ENCODE measurements at places on chromosomes 12 and 14.

GRCh38 chr12:56212361-56212760, 9.4 kb downstream of the RNF41 start:
- DNase-seq: no peak

- no peak for DNase-seq
Observed at GRCh38 chr12:81949841-81950308, 190.7 kb upstream of the PPFIA2 start.

GRCh38 chr12:104604995-104605675, 148.4 kb downstream of the CHST11 start:
- no peak for DNase-seq

GRCh38 chr14:28157887-28158791, 608.4 kb upstream of the FOXG1 start:
- DNase-seq: no peak

- DNase-seq: no peak
Observed at GRCh38 chr12:131452444-131452860, 258.4 kb upstream of the SFSWAP start.

GRCh38 chr14:103019236-103019635, 38.1 kb downstream of the CDC42BPB start:
- no peak for DNase-seq

GRCh38 chr14:68652433-68652690, 140.5 kb downstream of the ZFP36L1 start:
- no peak for DNase-seq

- DNase-seq: no peak
Observed at GRCh38 chr12:64909124-64909523, 84.7 kb downstream of the TBC1D30 start.

DNA sequence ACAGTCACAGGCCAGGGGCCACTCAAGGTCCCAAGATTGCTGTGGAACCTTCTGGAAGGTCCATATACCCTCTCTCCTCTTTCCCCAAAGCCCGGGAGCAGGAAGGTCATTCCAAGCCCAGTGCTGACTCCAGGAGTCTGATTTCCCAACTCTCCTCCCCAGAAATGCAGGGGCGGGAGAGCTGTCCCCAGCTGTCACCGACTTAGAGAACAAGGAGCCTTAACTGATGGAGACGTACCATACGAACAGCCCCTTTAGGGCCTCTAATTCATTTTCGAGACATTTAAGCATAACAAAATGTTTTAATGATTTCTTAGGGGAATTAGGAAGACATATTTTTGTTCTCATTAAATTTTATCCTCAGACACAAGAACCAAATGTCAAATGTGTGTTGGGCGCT, 99.2 kb downstream of the PHETA1 start:
- DNase-seq: no peak

GRCh38 chr14:64868841-64869240, 10.9 kb downstream of the SPTB start:
- DNase-seq: no peak
